Testis (tissue), 5 donors: ENCODE measurements at places on chromosomes 16 and 17. TPM values are rescaled to one million over a fixed set of nuclear protein-coding genes. Genes with fewer than 3 reads are reported as not detected.

DNA sequence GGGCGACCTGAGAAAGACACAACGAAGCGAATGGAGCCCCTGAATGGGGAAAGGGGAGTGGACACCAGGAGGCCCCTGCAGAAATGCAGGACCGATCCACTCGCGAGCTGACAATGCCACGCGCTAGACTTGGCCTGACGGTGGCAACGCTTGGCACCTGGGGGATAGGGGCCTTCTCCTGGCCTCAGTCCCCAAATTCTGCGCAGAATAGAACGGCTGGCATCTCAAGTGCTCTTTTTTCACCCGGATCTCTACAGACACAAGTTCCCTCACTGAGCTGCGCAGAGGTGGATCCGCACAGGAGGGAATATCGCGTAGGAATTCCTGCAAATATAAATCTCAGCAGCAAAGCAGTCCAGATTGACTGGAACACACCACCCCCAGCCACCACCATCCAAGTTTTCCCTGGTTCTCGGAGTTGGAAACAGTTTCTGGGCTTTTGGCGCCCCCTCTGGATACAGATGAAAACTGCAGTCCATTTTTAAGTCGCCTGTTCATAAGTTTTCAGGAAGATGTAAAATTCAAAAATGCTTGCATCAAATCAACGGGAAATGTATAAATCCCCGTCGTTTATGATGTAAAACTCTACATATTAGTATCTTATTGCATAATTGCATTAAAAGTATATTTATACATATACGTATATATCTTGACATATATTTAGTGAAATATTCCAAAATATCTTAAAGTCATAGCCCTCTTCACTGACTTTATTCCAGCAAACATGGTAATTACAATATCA is 2.3 kb upstream of the SOX9 start:
- peak; percentile 91 for DNase-seq

- no peak for DNase-seq
Measured at GRCh38 chr17:66107731-66108130, 84.2 kb downstream of the CEP112 start.

The KRTAP9-8 gene
- not detected for polyA plus RNA-seq

The TNP2 gene
- 38.4 TPM for polyA plus RNA-seq

The TP53TG3C gene
- 4.3 TPM for polyA plus RNA-seq

The MYL11 gene
- 18.5 TPM for polyA plus RNA-seq

The SLC25A39 gene
- polyA plus RNA-seq: 141 TPM
